ENCODE measurements at places on chromosomes 11 and 22.

DNA sequence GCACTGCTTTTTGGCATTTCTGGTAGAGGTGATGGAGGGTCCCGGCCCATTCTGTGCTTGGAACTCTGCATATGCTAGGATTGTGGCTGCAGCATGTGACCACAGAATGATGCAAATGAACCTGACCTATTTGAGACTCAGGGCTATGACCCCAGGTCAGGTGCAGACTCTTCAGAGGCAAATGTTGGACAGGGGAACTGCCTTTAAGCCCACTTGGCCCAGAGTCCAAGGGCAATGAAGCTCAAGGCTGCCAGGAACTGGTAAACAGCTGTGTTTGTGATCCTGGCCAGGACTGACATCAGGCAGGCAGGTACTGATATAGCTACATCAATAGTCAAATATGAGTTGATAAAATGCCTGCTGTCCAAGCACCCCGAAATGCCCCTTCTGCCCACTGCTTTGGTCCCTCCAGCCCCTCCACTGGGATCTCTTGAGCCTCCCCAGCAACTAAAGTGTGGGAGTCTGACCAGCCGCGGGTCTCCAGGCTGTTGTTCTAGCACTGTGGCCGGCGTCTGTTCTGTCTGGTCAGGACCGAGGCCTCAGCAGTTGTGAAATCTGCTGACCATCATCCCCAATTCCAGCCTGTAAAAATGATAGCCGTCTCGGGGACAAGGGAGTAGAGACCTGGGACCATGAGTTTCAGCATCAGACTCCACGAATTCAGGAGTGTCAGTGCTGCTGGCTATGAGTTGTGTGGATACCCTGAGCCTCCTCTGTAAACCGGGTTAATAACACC lies 82.4 kb upstream of the EIF3D start:
- DNase-seq = no peak

DNA sequence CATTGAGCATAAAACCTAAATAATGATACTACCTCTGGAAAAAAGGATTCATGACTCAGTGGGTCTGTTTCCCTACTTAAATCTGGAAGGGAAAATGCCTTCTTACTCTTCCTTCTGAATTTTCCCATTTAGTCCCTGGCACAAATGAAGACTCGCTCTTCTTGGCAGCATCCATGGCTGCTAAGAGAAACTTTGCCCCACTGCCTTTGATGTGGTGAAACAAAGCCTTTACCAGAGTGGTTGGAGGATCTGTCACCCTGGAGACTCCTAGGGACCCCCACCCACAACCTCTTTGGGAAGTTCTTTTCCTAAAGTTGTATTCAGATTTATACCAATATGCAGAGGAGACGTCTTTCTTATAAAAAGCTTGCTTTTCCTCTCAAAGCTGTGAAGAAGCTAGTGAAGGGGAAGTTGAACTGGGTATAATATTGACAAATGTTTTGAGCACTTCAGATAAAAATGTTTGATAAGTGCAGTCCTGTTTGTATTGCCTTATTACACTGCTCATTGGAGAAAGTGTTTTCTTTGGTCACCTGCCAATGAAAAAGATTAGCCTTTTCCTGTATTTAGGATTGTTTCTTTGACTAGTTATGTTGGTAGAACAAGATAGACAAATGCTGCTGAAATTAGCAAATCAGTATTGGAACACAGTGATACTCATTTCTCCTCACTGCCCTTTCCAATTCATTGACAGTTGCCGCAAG lies 77.3 kb downstream of the ARFGAP2 start:
- DNase-seq = no peak

DNA sequence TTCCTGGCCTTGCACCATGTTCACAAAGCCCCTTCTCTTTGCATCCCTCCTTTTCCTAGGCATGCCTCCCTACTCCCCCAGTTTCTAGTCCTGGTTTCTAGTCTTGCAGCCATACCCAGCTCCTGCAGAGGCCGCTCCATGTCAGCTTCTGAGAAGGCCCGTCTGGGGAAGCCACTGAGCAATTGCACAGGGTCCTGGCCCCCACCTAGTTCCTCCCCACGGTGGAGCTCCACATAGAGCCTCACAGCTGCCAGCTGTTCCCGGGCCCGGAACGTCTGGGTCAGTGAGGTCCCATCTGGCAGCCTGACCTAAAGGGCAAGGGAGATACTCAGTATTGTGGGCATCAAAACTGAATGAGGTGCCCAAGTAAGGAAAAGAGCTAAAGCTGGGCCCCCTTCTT lies 2.2 kb downstream of the UBXN1 start:
- DNase-seq = no peak

GRCh38 chr11:59198726-59199125 lies 14.0 kb downstream of the MPEG1 start:
- no peak for DNase-seq

GRCh38 chr11:103453915-103454709 lies 344.9 kb downstream of the DYNC2H1 start:
- no peak for DNase-seq

- DNase-seq = no peak
Observed at GRCh38 chr11:117315285-117316196, 515 bp downstream of the BACE1 start.

GRCh38 chr11:16738947-16739815 lies 734 bp downstream of the C11orf58 start:
- no peak for DNase-seq

DNA sequence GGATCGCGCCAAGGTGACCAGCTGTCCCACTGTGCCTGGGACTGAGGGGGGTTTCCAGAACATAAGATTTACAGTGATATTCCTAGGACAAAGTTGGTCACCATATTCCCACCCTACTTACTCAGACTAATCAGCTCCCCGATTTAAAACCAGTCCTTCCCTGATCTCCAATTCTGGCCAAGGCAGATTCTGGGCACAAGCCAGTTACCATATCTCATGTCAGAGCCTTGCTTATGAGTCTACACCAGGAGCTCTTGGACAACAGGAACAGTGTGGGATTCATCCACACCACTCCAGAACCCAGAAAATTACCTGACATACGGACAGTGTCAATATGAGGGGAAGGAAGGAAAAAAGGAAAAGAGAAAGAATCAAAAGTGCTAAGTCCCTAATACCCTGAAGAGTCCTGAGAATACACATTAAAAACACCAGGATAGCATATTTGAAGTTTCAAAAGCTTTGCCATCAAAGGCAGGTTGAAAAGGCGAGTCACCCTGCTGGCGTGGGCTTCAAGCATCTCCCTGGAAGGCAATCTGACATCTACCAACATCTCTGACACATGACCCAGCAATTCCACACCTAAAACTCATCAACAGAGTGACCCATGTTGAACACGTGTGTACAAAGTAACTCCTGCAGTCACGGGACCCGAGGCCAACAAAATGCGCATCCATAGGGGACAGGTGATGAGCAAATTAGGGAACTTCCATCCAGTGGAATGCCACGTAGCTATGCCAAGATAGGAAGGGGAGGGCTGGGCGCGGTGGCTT lies 8.0 kb upstream of the IL2RB start:
- no peak for DNase-seq

DNA sequence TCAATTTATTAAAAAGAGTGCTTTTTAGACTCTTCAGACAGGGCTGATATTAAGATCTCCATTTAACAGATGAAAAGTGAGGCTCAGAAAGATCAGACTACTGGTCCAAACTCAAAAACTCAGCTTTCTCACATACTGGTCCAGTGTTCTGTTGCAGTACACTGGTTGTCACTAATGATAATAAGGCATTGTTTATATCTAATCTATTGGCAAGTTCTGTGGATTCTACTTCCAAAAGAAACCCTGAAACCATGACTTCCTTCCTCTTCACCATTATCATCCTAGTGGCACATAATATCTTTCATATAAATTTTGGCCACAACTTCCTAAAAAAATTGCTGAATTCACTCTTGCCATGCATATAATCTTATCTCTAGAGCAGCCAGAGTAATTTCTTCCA lies 36.9 kb downstream of the F2 start:
- DNase-seq = no peak

DNA sequence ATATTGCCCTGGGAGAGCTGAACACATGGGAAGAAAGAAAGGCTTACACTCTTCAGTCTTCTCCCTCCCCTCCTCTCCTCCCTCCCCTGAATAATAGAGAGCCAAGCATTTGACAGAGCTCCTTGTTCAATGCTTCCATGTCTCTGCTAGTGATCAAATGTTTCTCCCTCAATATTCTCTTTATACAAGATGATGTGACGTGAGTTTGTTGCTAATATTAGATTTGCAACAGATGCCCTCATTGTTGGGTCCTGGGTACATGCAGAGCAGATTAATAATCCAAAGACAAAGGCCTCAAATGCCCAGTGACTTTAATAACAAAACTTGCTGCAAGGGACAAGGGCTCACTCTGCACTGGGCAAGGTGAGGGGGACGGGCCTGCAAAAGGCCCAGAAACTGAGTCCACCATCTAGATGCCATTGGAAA lies 7.1 kb upstream of the ENDOD1 start:
- no peak for DNase-seq

DNA sequence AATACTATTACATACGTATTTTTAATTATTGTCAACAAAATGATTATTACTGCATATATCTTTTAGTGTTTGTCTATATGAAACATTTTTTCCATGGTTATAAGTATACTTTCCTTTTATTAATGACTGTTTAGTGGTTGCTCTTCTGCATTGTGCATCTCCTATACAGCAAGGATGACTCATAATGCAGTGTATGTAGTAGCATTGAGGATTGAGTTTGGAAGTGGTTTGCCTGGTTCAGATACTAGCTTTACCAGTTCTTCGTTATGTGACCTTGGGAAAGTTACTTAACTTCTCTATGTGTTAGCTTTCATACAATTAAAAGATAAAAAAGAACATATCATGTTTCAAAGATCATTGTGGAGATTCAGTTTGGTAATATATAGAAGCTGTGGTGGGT lies 44.1 kb downstream of the CHORDC1 start:
- no peak for DNase-seq

- DNase-seq = no peak
Observed at GRCh38 chr11:86814775-86815174, 14.4 kb downstream of the PRSS23 start.

DNA sequence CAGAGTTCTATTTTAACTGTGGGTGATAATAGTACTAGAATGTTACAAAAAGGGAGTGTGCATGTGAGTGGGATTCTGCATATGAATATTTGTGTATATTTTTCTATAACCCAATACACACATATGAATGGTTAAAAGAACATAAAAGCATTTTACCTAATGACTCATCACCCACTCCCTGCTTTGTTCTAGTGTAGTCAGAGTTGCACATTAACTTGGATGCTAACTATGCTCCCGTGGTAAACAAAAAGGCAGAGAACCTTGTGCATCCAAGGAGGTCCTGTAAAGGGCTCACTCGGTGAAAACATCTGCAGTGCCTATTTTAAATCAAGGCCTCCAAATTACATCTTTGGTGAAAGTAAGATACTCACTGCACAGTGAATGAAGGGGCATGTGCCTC lies 1289.4 kb downstream of the LRRC4C start:
- DNase-seq = no peak

DNA sequence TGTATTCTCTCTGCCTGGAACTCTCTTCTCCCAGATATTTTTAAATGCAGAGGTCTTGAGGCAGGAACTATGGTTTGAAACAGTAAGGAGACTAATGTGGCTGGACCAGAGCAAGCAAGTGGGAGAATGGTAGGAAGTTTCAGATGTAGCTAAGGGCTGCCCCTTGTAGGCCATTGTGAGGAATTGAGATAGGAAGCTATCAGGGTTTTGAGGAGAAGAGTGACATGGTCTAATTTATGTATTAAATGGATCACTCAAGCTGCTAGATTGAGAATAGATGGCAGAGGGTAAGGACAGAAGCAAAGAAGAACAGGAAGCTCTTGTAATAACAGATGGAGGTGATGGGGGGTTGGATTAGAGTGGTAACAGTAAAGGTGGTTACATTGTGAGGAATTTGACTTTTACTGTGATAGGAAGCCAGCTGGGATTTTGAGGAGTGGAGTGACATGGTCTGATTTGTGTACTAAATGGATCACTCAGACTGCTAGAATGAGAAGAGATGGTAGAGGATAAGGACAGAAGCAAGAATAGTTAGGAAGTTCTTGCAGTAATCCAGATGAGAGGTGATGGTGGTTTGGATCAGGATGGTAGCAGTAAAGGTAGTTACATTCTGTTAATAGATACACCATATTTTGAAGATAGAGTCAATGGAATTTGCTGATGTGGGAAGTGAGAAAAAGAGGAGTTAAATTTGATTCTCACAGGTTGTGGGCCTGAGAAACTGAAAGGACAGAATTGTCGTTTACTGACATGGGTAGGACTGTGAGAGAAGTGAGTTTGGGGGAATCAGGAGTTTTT lies 63.0 kb downstream of the HIPK3 start:
- DNase-seq = no peak

- DNase-seq = no peak
Observed at GRCh38 chr11:10305262-10305963, 540 bp downstream of the ADM start.

DNA sequence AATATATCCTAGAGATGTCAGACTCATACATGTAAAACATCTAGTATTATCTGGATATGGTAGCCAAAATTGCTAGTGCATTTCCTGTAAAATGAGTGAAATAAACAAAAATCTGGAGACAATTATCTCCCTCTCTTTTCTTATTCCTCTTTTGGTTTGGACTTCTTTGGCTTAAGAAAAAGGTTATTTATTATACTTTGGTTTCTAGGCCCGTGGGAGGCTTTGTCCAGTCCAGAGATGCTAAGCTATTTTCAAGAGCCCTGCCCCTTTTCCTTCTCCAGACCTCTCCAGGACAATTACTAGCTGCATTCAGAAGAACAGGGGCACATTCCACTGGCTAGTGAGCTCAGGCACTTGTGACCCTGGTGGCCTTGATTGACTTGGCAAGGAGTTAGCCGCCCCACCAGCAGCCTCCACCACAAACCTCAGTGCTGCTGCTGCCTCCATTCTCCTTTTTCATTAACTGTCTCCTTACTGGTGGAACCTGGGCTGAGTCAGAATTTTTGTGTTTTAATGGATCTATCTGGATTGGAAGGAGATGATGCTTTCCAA lies 747.3 kb upstream of the TENM4 start:
- no peak for DNase-seq

DNA sequence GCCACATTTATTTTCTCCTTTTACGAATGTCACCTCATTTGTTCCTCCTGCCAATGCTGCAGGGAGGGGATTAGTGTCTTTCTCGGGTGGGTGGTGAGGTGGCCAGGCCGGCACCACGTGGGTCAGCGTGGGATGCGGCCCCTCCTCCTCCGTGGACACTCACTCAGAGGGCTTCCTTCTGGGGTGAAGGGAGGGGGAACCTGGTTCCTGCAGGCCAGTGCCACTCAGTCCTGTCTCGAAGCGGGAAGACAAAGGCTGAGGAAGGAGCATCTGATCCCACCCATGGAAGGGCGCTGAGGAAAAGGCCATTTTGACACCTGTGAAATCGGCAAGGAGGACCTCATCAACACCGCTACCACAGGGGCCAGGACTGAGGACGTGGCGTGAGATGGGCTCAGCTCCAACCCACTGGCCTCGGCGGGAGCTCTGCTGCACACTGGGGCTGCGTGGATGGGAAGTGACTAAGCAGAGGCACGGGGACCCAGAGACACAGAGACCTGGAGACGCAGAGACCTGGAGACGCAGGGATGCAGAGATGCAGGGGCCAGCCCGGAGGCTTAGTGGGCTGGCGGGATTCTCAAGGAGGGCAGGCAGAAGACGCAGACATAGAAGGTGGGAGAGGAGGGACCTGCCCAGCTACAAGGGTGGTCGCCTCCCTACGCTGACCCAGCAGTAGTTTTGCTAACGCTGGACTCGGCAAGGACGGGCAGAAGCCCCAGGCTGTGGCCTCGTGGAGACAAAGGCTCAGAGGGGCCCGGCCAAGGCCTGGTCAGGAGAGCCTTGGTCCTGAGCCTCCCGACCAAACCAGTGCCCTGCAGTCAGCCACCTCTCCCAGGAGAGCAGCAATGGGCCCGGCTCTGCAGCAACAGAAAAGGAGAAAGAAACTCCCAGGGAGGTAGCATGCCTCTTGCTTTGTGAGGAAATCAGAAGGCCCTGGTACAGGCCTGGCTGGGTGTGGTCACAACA lies 1071.2 kb downstream of the BRD1 start:
- no peak for DNase-seq

- no peak for DNase-seq
Observed at GRCh38 chr22:30187529-30188407, 58.8 kb downstream of the LIF start.

Data from GM12892 (cell line).